ENCODE measurements at places on chromosomes 6 and 20.

DNA sequence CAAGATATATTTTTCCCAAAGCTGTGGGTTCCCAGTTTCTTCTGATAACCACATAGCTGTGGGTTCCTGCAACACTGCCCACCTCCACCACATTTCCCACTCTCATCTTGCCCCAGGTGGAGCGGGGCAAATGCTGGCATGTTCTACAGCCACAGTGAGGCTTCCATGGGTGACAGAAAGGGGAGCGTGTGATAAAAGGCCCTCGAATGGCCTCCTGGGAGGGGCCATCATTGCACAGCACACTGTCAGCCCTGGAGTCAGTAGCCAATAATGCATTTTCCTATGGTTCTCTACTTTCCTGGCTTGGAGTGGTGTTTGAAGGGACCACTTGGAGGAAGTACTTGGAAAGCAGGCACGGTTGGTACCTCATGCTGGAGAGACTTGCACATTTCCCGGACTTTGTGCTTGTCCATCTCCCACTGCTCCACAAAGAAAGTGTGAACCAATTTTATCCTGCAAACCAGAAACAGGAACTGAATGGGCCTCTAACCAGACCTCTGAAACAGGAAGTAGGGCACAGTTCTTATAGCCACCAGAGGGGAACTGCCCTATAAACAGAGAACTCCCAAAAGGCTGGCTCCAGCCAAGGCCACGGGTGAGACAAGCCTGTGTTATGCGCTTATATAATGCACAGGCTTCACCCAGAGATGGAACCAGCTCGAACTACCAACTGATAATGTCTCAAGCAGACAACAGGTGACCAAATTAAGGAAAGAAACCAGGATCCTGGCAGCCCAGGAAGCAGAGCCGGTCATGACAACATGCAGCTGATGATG, 8.6 kb downstream of the MAP3K5 start:
- DNase-seq, result no peak

- DNase-seq, result no peak
These were observed 160.2 kb upstream of the FOXA2 start for GRCh38 chr20:22744341-22745193.

GRCh38 chr20:58930496-58930895, 50.6 kb upstream of the NELFCD start:
- DNase-seq, result no peak

- no peak for DNase-seq
These were observed 13.8 kb upstream of the RBM38 start for GRCh38 chr20:57377350-57377749.
